ENCODE measurements at places on chromosomes 16 and 17.

GRCh38 chr17:50452630-50453300, 15.9 kb downstream of the CHAD start:
- DNase-seq, result no peak

DNA sequence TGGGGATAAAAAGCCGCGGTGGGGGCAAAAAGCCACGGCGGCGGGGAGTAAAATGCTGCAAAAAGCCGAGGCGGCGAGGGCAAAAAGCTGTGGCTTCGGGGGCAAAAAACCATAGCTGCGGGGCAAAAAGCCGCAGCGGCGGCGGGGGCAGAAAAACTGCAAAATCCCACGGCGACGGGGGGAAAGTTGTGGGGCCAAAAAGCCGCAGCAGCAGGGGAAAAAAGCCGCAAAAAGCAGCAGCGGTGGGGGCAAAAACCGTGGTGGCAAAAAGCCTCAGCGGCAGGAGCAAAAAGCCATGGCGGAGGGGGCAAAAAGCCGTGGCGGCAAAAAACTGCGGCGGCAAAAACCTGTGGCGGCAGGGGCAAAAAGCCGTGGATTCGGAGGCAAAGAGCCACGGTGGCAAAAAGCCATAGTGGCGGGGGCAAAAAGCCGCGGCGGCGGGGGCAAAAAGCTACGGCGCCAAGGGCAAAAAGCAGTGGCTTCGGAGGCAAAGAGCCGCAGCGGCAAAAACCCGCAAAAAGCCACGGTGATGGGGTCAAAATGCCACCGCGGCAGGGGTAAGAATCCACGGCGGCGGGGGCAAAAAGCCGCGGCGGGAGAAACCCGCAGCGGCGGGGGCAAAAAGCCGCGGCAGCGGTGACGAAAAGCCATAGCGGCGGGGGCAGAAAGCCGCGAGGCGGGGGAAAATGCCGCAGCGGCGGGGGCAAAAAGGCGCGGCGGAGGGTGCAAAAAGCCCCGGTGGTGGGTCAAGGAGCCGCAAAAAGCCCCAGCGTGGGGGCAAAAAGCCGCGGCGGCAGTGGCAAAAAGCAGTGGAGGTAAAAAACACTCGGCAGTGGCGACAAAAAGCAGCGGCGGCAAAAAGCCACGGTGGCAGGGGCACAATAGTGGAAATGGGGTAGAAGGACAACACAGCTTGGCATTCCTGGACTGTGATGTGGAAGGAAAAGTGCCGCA, 192.8 kb downstream of the SHCBP1 start:
- no peak for DNase-seq

DNA sequence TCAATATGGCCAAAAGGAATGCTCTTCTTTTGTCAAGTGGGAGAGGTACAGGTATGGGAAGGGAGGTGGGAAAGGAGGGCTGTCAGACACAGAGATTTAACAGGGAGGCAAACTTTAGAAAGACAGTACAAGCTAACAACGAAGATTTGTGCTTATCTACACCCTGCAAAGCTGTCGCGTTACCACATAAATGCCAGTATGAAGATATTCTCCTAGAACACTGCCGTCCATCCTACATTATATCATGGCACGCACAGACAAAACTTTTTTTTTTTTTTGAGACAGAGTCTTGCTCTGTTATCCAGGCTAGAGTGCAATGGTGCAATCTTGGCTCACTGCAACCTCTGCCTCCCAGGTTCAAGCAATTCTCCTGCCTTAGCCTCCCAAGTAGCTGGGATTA, 50.6 kb downstream of the STH start:
- no peak for DNase-seq

DNA sequence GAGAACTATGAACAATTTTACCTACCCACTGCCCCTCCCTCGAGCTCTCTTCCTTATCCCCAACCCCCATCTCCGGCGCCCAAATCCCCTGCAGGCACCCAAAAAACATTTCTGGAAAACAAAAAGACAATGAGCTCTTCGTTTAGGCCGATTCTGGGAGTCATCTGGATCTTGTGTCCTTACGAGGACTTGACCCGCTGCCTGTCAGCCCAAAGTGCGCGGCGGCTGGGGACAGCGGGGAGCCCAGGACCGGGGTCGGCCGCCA, 524 bp downstream of the STRADA start:
- no peak for DNase-seq

DNA sequence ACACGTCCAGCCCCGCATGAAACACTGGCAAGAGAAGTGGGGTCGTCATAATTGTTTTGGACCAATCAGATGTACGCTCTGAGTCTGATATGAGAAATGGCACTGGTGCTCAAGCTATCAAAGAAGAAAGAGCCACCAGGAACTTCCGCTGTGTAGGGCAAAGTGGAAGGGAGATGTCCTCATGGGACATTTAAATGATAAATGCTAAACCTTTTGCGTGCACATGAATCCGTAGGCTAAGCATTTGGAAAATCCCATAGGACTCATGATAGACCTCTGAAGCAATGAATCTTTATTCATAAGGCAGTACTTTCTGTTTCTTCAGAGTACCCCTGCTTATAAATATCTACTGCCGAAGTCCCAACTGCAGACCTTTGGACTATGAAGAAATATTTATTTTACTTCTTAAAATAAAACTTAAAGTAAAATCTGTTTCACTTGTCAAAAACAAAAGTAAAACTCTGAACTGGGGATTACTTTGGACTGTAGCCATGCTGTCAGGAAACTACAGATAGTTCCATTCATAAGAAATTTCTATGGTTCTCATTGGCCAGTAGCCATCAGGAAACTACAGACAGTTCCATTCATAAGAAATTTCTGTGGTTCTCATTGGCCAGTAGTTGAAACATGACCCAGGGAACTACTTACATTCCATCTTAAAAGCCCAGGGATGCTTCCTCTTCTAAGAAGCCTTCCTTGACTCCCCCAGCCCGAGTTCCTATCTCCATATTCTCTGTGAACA, 335.1 kb downstream of the HS3ST4 start:
- no peak for DNase-seq

Measured in fibroblast of skin of right biceps (primary cell).